Effector memory CD4-positive, alpha-beta T cell (primary cell): ENCODE measurements at places on chromosomes 12 and 14.

GRCh38 chr12:123167329-123167728 is 16.4 kb upstream of the PITPNM2 start:
- DNase-seq = no peak

DNA sequence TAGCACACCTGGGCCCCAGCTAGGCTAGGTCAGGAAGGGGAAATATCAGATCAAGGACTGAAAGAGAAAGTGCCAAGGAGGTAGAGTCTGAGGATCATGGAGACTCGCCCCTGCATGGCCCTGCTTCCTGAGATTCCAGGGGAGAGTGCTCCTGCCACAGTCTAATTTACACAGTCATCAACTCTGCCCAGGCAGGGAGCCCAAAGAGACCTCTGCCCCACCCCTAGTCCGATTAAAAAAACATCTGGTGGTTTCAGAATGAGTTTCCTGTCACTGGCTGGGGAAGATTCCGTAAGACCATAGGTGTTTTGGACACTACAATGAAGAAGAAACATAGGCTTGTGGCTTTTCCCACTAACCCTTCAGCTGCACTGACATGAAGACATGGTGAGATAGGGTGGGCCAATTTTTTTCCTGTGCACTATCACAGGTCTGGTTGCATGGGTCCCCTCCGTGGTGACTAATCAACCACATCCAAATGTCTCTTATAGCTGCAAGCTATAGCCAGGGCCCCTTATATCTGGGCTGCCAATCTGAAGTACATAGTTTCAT is 31.5 kb upstream of the GZMB start:
- no peak for DNase-seq

- no peak for DNase-seq
Observed at GRCh38 chr12:107461222-107461975, 224.2 kb upstream of the PWP1 start.

DNA sequence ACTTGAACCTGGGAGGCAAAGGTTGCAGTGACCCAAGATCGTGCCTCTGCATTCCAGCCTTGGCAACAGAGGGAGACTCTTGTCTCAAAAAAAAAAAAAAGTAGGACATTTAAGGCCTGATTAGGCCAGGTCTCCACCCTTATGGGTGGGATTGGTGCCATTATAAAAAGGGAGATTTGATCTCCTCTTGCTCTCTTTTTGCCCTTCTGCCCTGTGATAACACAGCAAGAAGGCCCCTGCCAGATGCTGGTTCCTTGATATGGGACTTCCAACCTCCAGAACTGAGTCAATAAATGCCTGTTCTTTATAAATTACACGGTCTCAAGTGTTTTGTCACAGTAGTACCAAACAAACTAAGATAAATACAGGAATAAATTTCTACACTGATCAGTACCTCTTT is 81.0 kb downstream of the C2CD5 start:
- no peak for DNase-seq
